Muscle of leg (tissue), 16 donors: ENCODE measurements at places on chromosomes 1 and 21.
A peak's percentile ranks its signal among the peaks of the same experiment; 100 is the strongest.

DNA sequence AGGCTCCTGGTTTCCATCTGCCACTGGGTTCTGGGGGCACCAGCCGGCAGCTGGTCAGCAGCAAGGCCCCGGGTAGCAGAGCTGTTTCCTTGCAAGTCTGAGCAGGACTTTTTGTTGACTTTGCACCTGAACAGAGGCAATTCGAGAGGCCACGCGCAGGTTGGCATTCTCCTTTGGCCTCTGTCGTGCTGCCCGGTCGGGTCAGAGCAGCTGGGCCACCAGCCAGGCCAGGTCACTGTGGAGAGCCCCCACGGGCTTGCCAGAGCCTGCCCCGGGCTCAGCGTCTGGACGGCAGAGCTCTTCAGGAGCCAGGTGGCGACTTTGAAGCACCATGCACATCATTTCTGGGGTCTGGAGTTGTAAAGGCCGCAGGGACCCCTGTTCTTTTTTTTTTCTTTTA, 28.4 kb upstream of the TMEM52 start:
- no peak for DNase-seq

DNA sequence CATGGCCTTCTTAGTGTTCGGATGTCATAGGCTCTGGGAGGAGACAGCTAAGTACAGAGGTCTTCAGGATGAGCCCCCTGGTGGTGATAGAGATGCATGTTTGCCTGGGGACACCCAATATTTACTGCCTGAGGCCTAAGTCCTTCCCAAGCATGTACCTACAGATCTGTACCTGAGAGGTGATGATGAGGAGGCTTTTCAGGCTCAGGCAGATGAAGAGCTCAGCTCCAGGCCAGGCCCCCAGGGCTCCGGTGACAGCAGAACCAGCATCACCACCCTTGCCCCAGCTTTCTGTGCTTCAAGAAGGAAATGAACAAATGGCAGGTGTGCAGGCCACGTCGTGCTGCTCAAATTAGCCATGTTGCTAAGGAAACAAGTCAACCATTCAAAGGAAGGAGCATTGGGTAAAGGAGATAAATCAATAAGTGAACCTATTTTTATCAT, 21.1 kb downstream of the CACNA1E start:
- peak; percentile 39 for DNase-seq

DNA sequence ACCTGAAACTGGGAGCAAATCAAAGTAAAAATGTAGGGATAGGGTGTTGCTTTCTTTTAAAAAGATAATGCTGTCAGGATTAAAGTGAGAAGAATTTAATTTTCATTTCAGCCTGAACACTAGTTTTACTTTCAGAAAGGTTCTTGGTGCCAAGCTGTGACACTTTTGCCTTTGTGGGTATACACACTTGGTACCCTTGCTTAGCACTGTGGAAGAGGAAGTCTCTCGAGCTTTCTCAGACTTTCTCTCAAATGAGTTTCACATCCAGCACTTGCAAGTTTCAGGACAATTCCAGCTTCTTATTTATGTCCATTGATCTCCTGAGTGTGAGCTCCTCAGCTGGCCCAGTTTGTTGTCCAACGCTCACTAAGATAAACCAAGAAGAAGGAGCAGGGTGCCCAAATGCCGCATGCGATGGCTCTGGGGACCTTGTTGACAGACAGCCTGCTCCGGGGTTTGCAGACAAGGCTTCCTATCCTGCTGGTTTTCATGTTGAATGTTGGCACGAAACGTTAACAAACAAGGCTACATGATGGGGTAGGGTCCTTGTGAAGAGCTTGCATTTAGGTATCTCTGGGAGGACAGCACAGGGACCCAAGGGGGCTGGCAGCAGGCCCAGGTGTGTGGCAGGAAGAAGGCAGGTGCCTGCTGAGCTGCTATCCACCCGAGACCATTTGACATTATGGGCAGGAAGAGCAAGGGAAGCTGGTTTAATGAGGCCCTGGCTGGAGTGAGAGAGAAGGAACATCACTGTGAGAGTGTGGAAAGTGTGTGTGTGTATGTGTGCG, 79.7 kb downstream of the POFUT2 start:
- DNase-seq, result no peak

DNA sequence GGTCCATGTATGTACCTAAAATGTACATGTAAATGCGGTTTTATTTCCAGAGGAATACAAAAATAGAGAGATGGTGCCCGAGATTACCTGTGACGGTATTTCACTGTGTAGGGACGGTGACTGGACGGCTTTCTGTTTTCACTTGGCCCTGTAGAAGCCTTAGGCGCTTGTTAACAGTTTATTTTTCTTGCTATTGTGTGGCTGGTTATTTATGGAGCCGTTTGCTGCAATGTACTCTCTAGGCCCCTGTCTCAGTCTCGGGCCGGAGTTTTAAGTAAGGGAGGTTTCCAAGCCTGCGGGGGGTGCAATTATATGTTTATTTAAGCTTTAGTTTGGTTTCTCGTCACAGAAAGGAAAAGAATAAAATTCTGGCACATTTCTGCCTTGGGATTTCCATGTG, 413 bp downstream of the EFCAB7 start:
- peak; percentile 42 for DNase-seq

DNA sequence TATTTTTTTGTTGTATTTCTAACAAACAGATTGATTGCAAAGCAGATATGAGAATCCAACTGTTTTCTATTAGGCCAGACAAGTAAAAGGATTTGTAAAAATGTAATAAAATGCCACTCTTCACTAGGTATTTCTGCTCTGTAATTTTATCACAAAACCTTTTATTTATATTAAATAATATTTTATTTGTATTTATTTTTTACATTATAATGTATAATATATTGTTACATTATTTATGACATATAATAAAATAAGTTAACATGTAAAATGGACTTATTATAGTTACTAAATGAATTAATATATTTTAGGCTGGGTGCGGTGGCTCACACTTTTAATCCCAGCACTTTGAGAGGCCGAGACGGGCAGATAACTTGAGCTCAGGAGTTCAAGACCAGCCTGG, 12.7 kb upstream of the TNNI1 start:
- no peak for DNase-seq

DNA sequence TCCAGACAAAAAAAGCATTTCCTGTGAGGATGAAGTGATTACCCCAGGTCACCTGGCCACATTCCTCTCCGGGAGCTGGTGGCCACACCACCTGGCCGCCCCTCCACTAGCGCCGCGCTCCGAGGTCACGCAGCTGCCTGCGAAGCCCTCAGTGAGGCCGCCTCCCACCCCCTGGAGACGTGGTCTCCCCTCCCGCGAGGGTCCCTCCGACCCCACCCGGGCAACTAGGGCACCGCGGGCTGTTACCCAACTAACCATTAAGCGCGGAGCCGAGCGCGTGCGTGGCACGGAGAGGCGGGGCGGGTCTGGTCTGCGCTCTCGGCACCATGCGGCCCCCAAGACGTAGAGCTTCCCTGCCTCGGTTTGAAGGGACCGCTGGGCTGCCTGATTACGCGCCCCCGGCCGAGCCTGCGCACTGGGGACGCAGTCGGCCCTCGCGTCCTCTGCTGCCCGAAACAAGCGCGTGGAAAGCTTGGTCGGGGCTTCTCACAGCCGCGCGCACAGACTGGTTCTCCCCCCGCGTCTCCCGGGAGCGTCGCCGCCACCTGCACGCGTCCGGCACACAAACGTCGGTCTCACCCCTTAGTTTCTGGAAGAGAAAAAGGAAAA, 106.5 kb downstream of the SLC16A1 start:
- DNase-seq, result peak; percentile 61

GRCh38 chr1:231693361-231694074, 66.9 kb downstream of the DISC1 start:
- peak; percentile 53 for DNase-seq

GRCh38 chr1:91826649-91827048, 59.3 kb downstream of the TGFBR3 start:
- DNase-seq, result no peak

GRCh38 chr1:16015960-16016901, 1.6 kb downstream of the HSPB7 start:
- no peak for DNase-seq

DNA sequence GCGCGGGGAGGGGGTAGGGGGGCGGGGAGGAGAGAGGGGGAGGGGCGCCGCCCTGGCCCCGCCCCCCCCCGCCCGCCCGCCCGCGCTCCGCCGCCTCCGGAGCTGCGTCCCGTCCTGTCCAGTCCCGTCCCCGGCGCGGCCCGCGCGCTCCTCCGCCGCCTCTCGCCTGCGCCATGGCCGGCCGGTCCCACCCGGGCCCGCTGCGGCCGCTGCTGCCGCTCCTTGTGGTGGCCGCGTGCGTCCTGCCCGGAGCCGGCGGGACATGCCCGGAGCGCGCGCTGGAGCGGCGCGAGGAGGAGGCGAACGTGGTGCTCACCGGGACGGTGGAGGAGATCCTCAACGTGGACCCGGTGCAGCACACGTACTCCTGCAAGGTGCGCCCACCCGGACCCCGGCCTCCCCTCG, at the start of gene AGRN:
TSS of gene AGRN (plus strand) at position 121 of the 405 bp plus-strand sequence. CDS start at position 174, 53 bp downstream.
- DNase-seq, result peak; percentile 50

GRCh38 chr1:220507085-220507484, 20.9 kb upstream of the MARK1 start:
- DNase-seq, result no peak

DNA sequence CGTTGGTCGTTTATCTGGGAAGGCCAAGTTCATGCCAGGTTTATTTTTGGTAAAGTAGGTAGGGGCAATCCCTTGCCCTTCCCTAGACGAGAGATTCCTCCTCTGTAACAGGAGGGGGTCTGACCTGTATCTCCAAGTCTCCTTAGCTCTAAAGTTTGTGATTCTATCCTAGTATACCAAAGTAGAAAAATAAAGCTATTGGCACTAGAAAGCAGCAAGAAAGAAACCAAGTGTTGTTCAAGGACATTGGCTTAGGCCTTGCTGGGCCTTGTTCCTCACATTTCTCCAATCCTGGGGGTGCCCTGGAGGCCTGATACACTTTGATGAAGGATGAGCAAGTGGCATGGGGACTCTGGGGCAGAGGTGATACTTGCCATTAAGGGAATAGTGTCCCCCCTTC, 814 bp downstream of the MTARC2 start:
- DNase-seq, result peak; percentile 13

DNA sequence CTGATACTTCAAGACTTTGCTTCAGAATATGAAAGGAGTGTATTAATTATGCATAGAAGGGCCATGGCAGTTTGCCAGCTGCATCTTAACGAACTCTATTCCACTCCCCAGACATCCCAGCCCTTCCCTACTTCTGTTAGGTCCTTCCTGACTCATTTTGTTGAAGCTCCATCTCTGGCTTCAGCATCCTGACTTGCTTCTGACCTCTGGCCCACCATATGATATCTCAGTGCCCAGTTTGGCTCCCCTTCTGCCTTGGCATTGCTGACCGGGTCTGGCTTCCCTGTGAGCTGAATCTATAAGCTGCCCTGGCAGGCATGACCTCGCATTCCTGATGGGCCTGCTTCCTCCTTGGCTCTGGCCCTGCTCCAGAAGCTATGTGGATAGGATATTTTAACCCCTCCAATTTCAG, 27.6 kb upstream of the ARHGAP29 start:
- peak; percentile 53 for DNase-seq

- no peak for DNase-seq
These were observed 51.7 kb upstream of the AJAP1 start for GRCh38 chr1:4602462-4603294.

DNA sequence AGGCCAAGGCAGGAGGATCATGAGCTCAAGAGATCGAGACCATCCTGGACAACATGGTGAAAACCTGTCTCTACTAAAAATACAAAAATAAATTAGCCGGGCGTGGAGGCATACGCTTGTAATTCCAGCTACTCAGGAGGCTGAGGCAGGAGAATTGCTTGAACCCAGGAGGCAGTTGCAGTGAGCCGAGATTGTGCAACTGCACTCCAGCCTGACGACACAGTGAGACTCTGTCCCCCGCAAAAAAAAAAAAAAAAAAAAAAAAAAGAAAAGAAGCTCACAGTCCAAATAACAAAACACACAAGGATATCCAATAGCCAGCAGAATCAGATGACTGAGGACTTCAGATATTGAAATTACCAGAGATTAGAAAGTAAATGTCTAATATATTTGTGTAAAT, 11.8 kb downstream of the AHCTF1 start:
- DNase-seq, result no peak

DNA sequence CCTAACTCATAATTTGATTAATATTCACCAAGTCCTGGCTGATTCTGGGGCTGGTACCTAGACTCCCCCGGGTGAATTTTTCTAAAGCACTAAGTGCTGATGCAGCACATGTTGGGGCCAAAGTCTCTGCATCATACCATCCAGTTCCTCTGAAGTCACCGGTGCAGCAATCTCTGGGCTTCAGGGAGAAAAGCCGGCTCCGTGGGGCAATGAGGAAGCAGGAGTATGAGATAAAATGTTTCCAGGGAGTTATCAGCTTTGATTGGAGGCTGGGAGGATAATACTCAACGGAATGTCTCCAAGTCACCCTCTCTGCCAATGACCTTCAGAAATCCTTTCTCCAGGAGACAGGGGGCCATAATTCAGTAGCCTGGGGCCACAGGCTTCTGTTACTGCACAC, 1.2 kb downstream of the FCAMR start:
- no peak for DNase-seq

DNA sequence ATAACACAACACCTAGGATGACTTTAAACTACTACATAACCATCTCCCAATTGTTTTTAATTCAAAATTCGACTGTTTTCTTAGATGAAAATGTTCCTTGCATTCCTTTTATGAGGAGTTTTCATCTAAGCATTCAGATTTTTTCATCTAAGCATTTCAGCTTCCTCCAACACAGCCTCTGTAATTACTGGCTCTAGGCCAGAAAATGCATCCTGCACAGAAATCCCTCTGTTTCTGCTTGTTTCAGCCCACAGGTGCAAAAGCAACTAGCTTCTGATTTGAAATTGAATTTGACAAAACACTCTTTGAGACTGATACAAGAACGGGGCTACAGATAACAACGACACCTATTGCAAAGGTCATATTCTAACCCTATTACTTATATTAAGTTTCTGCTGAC, 90.4 kb downstream of the RGS21 start:
- peak; percentile 57 for DNase-seq

GRCh38 chr1:226974544-226975258, 34.6 kb downstream of the COQ8A start:
- DNase-seq, result no peak

DNA sequence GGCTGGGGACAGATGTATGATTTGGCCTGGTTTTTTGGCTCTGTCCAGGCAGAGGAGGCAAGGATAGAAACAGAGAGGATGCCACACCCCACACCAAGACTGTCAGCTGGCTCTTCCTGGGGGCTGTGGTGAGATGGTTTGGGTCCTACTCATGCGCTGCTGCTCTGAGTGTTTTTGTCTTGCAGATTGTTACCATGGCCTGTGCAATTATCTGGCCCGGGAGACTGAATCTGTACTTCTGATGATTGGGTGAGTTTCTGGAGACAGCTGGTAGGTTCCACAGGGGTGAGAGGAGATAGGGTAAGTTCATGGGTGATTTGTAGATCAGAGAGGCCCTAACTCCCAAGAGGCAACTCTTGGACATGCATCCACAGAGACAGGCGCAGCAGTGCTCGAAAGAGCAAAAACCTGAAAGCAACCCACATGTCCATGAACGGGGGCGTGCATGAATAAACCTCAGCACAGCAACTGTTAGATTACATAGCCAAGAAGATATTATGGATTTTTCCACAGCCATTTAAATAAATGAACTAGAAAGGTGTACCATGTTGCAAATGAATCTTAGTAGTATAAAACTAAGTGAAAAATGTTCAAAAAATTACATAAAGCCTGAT, 17.8 kb downstream of the AADACL4 start:
- DNase-seq, result no peak

GRCh38 chr1:196573226-196573625, 35.0 kb downstream of the KCNT2 start:
- DNase-seq, result no peak

GRCh38 chr1:25971811-25972180, 26.1 kb downstream of the PAFAH2 start:
- DNase-seq, result no peak
